ENCODE measurements at places on chromosomes 7 and 10. TPM values are rescaled to one million over a fixed set of nuclear protein-coding genes. Genes with fewer than 3 reads are reported as not detected.

DNA sequence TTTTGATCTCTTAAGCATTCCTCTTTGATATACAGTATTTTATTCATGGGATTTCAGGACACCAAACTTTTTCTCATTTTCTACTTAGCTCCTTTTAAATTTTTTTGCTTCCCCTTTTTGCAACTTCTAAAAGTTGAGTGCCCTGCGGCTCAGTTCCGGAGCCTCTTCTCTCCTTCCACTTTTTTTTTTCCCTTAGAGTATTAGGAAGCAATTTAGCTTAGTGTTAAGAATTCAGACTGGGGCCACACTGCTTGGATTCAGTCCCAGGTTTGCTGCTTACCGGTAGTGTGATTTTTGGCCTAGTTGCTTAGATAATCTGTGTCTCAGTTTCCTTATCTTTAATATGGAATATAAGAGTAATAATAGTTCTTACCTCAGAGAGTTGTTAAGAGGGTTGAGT is 3.4 kb downstream of the STAM start:
- no peak for DNase-seq

Gene POU6F2
- not detected for total RNA-seq

Gene CRHR2
- total RNA-seq, result not detected

DNA sequence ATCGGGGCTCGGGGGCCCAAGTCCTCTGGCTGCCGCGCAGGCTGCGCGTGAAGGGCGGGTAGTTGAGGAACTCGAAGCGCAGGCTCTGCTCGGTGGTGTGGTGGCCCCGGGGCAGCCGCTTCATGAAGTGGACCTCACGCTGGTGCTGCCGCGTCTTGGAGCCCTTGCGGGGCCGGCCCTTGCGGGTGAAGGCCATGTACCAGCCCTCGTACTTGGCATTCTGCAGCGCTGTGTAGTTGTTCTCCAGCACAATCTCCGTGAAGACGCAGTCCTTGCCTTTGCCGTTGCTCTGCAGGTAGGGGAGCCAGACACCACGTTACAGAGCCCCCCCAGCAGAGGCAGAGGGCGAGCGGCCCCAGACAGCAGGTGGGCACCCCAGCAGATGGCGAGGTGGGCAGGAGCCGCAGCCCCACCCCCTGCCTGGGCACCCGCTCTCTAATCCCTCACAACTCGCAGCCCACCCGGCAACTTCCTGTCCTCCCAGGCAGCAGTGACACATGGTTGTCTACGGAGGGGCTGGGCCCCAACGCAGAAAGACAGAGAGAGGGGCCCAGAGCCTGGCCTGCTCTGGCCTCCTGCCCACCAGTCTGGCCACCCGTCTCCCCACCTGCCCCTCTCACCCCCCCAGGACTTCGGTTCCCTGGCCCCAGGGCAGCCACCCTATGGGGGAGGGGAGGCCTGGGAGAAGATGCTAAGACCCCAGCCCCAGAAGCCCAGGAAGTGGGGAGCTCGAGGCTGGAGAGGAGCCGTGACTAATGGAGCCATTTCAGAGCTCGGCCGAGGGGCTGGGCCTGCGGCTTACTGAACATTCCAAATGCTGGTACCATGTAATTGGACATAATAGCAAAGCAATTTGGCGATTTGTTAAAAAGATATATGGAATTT is 5.3 kb downstream of the FGF8 start:
- no peak for DNase-seq

- DNase-seq, result no peak
Measured at GRCh38 chr10:15681076-15681475, 38.6 kb downstream of the ITGA8 start.

DNA sequence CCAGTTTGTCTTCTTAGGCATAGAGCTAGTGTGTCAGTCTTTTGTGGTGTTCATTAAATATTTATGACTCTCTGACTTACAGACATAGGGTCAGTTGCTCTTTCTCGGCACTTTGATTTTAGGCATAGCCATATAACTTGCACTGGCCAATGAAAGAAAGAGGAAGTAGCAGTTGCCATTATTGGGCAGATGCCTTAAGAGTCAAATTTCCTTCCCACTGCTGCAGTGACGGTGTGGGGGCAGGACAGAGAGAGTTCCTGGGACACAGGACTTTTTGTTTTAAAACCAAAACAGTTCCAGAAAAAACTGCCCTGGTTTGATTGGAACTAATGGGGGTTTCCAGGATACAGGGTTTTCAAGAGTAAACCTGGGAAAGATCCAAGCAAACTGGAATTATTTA is 60.2 kb upstream of the PHF14 start:
- no peak for DNase-seq

GRCh38 chr7:91293136-91293535 is 28.9 kb downstream of the FZD1 start:
- no peak for DNase-seq

- no peak for DNase-seq
Measured at GRCh38 chr10:71325267-71325666, 6.2 kb downstream of the SLC29A3 start.

GRCh38 chr10:17061418-17061817 is 68.2 kb downstream of the CUBN start:
- DNase-seq, result no peak

DNA sequence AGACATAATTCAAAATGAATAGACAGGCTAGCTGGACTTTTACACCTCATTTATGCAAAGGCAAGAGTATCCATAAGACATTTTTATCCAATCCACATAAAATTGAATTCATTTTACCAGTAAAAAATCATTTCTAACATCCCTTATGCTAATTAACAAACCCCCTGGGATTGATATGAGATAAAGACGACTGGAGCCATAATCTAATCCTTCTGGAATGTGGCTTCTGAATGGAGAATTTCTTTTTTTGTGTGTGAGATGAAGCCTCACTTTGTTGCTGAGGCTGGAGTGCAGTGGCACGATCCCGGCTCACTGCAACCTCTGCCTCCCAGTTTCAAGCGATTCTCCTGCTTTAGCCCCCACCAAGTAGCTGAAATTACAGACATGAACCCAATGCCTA is 90.4 kb downstream of the AKR1D1 start:
- DNase-seq, result no peak

DNA sequence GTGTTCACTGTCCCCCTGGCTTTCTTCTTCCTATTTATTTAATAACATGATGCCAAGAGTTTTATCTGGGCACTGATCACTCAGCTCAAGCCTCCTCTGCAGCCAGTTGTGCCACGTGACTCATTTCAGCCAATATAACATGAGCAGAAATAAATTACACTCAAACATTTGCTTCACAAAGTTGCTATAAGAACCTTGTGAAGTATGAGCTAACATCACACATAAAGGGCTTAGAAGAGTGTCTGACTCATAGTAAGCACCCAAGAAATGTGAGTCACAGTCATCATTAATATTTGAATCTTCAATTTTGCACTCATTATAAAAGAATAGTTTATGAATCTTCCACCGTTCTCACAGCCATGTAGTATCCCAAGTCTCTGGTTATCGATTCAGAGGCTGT is 414.6 kb upstream of the NPVF start:
- DNase-seq, result no peak

GRCh38 chr7:81300753-81301152 is 381.9 kb upstream of the SEMA3C start:
- no peak for DNase-seq

Measured in Caki2 (cell line).